GM06990 (cell line): ENCODE measurements at places on chromosomes 1 and 21.

GRCh38 chr1:20726932-20727745, 5.4 kb downstream of the SH2D5 start:
- no peak for DNase-seq

GRCh38 chr1:203122159-203122558, 5.4 kb upstream of the ADORA1 start:
- no peak for DNase-seq

DNA sequence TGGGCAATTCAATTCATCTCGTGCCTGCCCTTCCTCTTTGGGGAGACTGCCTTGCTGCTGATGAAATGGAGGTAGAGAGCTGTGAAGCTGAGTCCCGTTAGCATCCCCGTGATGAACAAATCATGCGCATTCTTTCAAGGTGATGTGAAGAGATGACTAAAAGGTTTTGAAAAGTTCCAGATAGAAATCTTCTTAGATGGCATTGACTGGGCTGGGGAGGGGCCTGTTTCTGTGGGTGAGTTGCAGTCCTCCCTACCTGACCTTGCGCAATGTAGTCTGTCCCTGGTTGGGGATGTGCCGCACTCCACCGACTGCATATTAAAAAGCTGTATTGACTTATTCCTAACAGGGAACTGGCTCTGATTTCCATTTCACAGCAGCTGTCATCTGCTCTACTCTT, 49.6 kb downstream of the ST6GALNAC3 start:
- no peak for DNase-seq

DNA sequence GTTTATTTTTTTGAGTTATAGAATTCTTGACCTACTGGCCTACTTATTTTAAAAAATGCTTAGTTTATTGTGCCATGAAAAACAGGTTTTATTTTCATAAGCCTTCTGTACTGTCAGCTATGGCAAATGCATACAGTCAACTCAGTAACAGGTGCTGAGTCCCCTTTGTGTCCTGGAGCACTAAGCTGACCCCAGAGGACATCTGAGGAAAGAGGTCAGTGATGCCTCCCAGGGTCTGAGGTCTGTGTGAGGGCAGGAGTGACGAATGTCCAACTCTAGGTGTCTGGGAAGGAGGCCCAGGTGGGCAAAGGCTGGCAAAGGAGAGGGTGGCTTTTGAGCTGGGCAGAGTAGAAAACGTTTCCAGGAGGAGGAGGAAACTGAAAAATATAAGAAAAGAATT, 7.8 kb upstream of the TMEM201 start:
- no peak for DNase-seq

DNA sequence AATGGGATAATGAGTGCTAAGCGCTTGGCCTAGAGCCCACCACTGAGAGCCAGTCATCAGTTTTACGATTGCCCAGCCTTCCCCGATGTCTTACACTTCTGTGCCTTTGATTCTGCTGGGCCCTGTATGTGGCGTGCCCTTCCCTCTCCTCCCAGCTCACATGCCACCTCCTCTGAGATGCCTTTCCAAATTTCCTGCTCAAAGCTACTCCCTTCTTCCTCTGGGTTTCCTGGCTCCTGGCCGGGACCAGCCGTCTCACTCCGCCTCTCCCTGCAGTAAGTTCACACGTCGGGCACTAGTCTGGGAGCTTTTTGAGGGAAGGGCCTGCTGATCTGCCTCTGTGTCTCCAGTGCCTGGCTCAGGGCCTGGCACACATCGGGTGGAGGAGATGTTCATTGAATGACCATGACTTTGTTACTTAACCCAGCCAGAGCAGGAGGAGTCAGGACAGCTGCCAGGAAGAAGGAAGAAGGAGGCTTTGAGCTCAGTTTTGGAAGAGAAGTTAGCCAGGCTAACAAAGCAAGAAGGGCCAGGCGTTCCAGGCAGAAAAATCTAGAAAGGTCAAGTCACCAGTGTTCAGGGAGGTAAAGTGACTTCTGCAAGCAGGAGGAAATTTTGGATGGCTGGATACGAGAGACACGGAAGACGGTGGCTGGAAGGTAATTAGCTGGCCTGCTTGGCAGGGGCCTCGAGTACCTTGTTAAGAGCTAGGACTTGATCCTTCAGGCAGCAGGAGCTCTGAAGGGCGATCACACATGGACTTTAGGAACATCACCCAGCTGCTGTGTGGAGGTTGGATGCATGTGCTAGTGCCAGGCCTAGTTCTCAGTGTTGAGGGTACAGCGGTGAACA, 63.6 kb downstream of the EPHB2 start:
- DNase-seq, result no peak

DNA sequence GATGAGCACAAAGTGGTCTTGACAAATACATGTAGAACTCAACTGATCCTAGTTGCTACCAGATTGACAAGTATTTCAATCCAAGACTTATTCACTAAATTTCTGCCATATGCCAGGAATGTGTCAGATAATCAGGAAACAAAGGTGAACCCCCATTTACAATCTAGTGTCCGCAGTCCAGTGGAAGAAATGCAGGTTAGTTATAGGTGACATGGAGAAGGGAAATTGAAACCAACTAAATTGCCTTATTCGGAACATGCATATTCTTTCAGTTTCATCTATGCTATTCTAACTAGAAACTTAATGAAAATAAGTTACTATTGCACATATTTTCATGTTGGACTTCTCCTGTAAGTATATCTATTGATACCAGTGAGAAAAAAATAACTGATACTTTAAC, 209.4 kb downstream of the COL24A1 start:
- no peak for DNase-seq

GRCh38 chr1:110608247-110608646, 2.1 kb upstream of the KCNA2 start:
- no peak for DNase-seq

- DNase-seq, result no peak
Observed at GRCh38 chr1:105294838-105295237, 1545.1 kb downstream of the AMY1C start.

GRCh38 chr1:14869187-14869586, 270.7 kb downstream of the KAZN start:
- DNase-seq, result no peak

DNA sequence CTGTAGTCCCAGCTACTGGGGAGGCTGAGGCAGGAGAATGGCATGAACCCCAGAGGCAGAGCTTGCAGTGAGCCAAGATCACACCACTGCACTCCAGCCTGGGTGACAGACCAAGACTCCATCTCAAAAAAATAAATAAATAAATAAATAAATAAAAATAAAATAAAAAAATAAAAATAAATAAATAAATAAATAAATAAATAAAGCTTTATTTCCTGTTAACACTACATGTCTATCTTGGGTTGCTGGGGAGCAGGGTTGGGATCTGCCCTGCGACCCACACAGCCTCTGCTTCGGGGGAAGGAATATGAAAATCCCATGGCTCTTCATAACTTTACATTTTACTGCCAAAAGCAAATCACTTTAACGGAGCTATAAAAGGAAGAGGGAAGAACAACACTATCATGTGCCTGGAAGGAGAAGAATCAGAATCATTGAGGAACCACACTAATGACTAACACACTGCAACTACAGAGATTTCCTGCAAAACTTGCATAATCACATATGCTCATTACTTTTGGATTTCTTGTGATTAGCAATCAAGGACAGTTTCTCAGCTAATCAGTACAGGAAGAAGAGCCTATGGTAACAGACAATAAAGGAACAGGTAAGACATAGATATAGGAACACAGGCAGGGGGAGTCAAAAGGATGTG, 72.8 kb upstream of the CD55 start:
- no peak for DNase-seq

GRCh38 chr1:214280386-214281020, 456 bp upstream of the SMYD2 start:
- peak; percentile 19 for DNase-seq

GRCh38 chr1:5311634-5312292, 657.4 kb downstream of the AJAP1 start:
- DNase-seq, result no peak

DNA sequence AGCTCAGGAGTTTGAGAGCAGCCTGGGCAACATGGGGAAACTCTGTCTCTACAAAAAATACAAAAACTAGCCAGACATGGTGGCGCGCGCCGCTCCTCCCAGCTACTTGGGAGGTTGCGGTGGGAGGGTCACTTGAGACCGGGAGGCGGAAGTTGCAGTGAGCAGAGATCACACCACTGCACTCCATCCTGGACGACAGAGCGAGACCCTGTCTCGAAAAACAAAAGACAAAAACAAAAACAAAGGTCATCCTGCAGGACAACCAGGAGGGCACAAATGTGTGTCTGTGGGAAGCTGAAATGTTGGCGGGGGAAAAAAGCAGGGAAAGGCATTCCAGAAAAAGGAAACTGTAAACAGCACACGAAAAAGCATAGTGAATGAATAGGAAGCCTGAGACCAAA, 104.1 kb upstream of the HNRNPU start:
- DNase-seq, result no peak

DNA sequence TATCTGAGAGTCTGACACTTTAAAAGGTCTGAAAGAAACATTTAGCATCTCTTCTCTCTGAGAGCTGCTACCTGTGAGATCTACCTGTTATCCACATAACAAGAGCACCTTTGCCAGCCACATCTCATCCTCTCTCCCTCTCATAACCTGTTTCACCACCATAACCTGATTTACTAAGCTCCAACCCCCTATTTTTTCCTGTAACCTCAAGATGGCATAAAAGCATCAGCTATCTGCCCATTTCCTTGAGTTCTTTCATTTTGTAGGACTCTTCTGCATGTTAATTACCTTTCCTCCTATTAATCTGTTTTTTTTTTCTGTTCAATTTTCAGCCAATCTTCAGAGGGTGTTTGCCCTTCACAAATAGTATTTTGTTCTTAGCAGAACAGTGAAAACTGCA, 136.5 kb upstream of the KCNK1 start:
- DNase-seq, result no peak

GRCh38 chr1:12654004-12654567, 10.2 kb downstream of the AADACL4 start:
- DNase-seq, result no peak

- DNase-seq, result no peak
Observed at GRCh38 chr1:82587371-82587770, 786.6 kb downstream of the ADGRL2 start.

DNA sequence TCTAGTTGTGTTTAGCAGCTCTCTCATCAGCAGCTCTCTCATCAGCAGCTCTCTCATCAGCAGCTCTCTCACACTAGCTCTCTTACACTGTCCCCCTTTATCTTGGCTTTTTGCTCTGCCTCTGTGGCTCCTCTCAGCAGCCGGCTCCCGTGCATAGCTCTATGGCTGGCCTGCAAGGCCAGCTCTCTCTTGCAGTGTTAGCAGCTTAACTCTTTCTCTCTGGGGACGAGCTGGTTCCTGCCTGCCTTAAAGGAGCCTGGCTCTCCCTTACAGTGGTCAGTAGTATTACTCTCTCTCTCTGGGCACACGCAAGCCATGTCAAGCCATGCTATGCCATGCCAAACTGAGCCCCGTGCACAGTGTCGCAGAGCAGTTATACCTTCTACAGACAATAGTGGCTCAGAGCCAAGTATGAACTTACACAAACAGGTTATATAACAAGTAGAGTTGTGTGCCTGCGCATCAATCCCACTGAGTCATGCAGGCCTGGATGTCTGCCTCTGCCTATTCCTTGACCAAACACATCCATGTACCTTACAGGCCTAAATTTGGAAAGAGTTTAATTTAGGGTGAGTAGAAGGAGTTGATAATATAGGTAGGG, 295.9 kb downstream of the TPR start:
- no peak for DNase-seq

DNA sequence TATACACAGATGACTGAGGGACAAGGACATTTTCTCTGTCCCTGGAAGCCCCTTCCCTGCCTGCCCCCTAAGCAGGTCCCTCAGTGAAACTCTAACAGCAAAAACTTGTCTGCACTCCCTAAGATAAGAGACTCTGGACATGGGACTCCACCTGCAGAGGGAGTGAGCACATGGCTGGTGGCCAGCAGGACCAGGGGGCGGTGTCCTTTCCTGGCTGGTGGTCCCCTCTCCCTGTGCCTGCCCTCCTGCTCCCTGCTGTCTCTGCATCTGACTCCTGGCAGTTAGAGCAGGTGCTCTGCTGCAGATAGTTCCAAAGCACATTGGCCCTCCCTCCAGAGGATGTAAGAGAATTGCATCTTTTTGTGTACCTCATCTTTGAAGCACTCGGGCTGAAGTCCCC, 215.5 kb downstream of the GRIK3 start:
- no peak for DNase-seq
